Dermis microvascular lymphatic vessel endothelial cell (primary cell): ENCODE measurements at places on chromosomes 6 and 20. TPM values are rescaled to one million over a fixed set of nuclear protein-coding genes. Genes with fewer than 3 reads are reported as not detected.
A peak's percentile ranks its signal among the peaks of the same experiment; 100 is the strongest.

DNA sequence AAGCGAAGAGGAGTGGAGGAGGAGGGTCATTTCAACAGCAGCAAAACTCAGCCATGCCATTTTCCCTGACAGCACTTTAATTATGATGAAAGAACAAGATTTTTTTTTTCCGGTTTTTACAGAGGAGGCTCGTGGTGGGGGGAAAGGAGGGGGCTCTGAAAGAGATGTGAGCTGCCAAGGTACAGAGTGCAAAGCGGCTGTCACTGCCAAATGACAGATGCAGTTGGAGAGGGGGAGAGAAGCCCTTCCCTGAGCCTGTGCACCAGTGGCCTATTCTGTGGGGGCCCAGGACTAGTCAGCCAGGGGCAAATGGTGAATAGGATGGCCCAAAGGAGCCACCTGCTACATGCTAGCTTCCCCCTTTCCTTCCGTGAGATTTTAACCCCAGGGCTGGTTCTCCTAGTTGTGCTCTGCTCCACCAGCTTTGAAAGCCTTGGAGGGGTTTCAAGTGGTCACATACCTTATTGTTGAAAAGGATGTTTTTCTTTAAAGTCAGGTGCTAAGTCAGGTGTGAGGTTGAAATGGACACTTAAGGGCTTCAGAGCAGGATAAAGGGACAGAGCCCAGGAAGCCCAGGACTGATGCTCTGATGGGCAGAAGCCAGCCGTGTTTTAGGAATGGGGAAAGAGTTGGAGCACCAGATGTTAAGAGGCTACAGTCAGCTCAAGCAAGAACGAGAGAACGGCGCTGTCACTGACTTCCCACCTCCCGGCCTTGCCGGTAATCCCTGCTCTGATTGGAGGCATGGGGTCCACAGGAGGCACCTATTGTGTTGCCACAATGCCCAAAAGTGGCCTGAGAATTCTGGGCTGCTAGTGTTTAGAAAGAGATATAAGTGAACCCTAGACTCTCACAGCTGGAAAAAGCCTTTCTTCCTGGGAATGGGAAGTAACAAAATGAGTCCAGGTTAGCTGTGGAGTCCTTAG is 24.8 kb downstream of the GNAS start:
- DNase-seq = no peak

GRCh38 chr6:155023717-155024116 is 28.6 kb downstream of the TIAM2 start:
- DNase-seq = no peak

DNA sequence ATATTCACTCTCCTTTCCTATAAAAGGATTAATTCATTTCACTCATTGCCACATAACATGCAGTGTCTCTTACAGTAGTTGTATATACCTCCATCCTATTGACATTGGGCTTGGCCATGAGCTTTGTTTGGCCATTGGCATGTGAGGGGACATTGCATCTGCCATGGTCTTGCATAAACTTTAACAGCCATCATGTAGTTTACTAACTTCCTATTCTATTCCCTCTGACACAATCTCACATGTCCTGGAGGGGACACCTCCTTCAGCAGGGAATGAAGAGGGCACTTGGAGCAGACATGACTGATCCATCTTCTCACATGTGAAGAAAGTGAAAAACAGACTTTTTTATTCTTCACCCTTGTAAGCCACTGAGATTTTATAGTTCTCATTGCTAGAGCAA is 115.5 kb upstream of the MARCKS start:
- DNase-seq = no peak

- no peak for DNase-seq
These were observed 157.4 kb upstream of the BMP5 start for GRCh38 chr6:56032715-56033260.

GRCh38 chr6:130632277-130632676 is 194.9 kb upstream of the SMLR1 start:
- DNase-seq = no peak

MICA gene
- total RNA-seq = 26.4 and 33.2 TPM in 2 replicates

TMEM200A gene
- total RNA-seq = under 0.01 TPM in 2 replicates

CRIP3 gene
- not detected in 2 replicates for total RNA-seq

DNA sequence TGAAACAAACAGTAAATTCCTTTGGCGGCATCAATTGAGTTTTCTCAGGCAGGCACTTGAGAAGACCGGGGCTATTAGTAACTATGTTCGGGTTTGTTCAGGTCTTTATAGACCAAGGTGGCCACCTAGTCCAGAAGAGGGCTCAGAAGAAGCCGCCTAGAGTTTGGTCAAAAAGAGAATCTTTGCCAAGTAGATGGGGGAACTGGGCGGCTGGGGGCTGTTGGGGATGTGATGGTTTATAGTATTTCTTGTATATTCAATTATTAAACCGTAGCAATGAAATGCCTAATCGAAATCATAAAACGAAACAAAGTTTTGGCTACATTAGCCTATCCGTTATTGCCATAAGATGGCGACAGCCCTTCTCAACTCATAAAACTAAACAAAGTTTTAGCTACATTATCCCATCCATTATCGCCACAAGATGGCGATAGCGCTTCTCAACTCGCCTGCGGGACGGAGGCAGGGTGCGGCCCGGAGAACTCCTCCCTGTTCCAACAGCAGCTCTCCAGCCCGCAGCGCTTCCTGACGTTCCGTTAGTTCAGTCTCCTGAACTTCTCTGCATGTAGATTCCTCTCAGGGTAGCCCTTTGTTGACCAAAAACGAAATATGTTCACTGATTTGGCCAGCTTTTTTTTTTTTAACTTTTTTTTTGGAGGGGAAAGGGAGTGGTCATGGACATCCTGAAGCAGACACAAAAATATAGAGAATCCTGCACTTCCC is 120.5 kb upstream of the PRSS16 start:
- peak; percentile 90 for DNase-seq

- DNase-seq = peak; percentile 74
These were observed 23.9 kb downstream of the EDN1 start for GRCh38 chr6:12313992-12314589.
